ENCODE measurements at places on chromosomes 5 and 9.
A peak's percentile ranks its signal among the peaks of the same experiment; 100 is the strongest.

GRCh38 chr9:97905228-97905627 is 17.1 kb downstream of the TRMO start:
- no peak for DNase-seq

GRCh38 chr5:38872826-38873225 is 27.0 kb downstream of the OSMR start:
- no peak for DNase-seq

GRCh38 chr5:18152671-18153070 is 518.4 kb downstream of the TAF11L14 start:
- peak; percentile 83 for DNase-seq

DNA sequence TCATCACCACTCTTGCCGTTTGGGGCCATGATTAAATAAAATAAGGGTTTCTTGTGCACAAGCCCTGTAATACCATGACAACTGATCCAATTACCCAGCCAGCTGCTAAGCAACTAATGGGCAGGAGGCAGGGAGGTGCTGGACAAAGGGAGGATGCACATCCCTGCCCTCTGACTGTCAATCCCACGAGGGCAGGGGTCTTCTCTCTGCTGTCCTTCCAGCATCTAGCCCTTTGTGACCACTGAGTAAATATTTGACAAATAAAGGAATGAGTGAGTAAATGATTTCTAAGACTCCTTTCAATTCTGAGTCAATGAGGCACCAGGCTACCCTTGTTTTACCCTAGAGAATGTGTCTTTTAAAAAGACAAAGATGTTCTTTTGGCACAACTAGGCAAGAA is 247.1 kb downstream of the SYK start:
- DNase-seq: peak; percentile 24

- DNase-seq: no peak
Observed at GRCh38 chr5:57324861-57325260, 151.0 kb downstream of the GPBP1 start.

DNA sequence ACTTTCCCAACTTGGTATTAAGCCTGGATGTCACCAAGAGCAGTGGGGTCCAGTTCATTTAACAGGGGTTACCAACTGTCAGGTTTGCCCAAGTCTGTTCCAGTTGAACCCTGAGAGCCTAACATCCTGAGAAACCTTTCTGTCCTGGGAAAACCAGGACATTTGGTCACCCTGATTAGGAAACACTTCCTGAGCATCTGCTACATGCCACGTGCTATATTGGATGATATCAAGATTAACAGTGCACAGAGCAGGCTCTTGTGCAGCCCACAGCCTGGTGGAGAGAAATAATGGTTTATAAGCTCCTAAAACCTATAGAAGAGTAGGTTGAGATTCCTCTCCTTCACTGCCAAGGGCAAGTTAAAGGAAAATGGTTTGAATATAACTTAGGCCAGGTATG is 102.9 kb upstream of the RAD23B start:
- peak; percentile 54 for DNase-seq

DNA sequence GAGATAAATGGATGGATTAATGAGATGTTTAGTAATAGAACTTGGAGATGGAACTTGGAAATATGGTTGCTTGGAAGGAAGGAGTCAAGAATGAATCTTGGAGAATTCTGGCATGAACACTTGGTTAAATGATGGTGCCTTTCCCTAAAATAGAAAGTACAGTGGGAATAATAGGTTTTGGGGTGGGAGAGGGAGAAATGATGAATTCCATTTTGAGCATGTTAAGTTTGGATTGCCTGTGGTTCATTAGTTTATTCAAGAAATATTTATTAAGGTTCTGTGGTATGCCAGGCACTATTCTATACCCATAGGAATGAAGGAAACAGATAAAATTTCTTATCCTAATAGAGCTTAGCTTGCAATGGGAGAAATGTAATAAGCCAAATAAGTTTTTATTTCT is 58.4 kb downstream of the PBX3 start:
- no peak for DNase-seq
